Activated T-cell treated with anti-CD3 and anti-CD28 coated beads for 4 hours (primary cell): ENCODE measurements at places on chromosomes 5 and 9.

DNA sequence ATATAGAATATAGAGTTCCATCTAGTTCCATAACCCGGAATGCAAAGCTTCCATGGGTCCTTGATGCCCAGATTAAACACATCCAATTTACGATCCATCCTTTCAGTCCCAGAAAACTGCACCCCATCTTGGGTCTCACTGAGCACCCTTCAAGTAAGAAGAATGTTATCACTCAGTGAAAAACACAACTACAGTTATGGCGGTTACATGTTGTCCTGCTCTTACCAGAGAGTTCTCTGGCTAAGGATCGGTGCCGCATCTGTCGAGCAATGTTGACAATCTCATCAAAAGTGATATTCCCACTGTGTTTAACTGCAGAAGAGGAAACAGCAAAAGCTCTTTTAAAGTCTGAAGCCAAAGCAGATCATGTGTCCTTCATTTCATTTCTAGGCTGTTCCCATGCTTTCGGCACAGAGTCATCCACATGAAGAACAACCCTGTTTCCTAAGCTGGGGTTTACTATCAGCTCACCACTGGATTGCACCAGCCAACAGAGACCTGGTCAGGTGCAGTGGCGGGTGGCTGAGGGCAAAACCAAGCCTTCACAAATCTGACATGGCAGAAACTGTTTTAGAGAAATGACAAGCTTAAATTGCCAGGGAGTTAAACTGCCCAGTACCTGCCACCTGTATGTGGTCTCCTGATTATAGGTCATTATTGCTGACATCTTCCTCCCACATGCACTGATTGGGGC lies 2.9 kb downstream of the RPL12 start:
- DNase-seq: no peak

- no peak for DNase-seq
Measured at GRCh38 chr5:156722358-156722757, 127.7 kb upstream of the PPP1R2B start.

DNA sequence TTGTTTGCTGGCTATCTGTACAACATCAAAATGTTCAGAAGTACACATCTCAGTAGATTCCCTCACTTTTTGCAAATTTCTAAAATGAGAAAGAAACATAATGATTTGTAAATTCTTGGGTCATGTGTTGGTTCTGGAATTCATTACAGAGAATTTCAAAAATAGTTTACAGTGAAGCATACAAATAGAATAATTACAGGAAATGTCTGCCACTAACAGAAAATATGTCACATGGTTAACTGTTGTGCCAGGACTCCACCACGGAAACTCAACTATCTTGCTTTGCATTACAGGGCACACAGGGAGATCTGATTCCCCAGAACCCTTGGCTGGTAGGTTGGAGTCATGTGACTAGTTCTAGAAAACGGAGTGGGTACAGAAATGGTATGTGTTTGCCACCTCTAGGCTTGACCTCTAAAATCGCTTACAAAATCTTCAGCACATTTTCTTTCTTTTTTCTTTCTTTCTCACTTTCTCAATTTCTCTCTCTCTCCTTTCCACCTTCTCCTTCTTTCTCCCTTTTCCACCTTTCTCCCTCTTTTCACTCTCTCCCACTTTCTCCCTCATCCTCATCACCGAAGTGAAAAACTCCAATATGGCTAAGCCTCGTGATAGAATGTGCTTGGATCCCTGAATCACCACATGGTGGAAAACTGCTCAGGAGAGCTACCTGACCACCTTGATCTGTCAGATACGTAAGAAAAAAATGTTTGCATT lies 32.4 kb downstream of the RASEF start:
- no peak for DNase-seq

DNA sequence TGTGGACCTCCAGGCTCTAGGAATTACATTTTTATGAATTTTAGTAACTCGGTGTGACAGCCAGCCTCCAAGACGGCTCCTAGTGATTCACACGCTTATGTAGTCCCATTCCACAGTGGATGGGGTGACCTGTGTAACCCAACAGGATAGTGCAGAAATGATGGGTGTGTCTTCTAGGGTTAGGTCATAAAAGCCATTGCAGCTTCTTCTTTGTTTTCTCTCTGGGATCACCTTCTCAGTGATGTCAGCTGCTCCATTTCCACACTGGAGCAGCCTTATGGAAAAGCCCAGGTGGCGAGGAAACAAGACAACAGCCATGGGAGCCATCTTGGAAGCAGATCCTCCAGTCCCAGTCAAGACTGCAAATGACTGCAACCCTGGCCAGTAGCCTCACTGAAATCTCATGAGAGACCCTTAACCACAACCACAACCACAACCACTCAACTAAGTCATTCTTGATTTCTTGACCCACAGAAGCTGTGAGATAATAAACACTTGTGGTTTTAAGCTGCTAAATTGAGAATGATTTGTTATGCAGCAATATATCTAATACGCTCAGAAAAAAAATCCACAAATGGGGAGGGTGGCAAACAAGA lies 5.1 kb upstream of the GNPDA1 start:
- no peak for DNase-seq

- no peak for DNase-seq
Measured at GRCh38 chr9:101167490-101168134, 139.1 kb downstream of the PLPPR1 start.

- no peak for DNase-seq
Measured at GRCh38 chr5:55816342-55816741, 34.8 kb upstream of the IL31RA start.

- no peak for DNase-seq
Measured at GRCh38 chr9:97980479-97980803, 2.7 kb upstream of the ANP32B start.

DNA sequence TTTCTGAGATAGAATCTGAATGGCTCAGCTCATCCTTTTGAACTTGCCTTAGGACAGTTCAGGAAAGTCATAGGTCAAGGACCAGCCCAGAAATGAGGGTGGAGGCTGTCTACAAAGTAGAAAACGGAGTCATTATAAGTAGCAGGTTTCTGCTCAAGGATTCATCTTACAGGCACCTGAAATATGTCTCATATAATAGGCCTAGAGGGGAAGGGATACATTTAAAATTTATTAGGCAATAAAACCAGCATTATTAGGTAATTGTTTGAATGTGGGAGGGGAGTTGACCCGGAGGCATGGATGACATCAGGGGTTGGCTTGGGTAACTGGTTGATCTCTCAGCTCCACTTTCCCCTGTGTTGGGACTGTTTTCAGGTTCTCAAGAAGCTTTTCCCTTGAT lies 11.9 kb upstream of the GALNT10 start:
- DNase-seq: no peak
